ENCODE measurements at places on chromosomes 2 and 18. TPM values are rescaled to one million over a fixed set of nuclear protein-coding genes. Genes with fewer than 3 reads are reported as not detected.
A peak's percentile ranks its signal among the peaks of the same experiment; 100 is the strongest.

FAM237A gene
- not detected for polyA plus RNA-seq

- DNase-seq = peak; percentile 84
Measured at GRCh38 chr2:216690853-216691741, 4.3 kb downstream of the IGFBP5 start.

GRCh38 chr2:11945139-11946126, 199.0 kb downstream of the LPIN1 start:
- no peak for DNase-seq

GRCh38 chr2:33275689-33276444, 200.6 kb upstream of the RASGRP3 start:
- DNase-seq = peak; percentile 91

DNA sequence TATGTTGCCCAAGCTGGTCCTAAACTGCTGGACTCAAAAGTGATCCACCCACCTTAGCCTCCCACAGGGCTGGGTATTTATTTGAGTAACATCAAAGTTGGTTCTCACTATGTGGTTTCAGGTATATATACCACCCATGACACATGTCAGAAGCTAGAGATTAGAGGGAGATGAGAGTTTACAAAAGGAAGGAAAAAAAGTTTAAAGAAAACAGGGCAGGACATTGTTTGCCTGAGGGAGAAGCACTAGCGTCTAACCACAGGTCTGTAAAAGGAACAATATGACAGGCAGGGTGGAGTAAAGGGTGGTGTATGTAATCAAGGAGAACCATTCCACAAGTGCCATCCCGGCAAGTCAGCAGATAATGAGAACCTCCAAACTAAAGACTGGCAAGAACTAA, 8.5 kb downstream of the CEP76 start:
- DNase-seq = peak; percentile 36

DNA sequence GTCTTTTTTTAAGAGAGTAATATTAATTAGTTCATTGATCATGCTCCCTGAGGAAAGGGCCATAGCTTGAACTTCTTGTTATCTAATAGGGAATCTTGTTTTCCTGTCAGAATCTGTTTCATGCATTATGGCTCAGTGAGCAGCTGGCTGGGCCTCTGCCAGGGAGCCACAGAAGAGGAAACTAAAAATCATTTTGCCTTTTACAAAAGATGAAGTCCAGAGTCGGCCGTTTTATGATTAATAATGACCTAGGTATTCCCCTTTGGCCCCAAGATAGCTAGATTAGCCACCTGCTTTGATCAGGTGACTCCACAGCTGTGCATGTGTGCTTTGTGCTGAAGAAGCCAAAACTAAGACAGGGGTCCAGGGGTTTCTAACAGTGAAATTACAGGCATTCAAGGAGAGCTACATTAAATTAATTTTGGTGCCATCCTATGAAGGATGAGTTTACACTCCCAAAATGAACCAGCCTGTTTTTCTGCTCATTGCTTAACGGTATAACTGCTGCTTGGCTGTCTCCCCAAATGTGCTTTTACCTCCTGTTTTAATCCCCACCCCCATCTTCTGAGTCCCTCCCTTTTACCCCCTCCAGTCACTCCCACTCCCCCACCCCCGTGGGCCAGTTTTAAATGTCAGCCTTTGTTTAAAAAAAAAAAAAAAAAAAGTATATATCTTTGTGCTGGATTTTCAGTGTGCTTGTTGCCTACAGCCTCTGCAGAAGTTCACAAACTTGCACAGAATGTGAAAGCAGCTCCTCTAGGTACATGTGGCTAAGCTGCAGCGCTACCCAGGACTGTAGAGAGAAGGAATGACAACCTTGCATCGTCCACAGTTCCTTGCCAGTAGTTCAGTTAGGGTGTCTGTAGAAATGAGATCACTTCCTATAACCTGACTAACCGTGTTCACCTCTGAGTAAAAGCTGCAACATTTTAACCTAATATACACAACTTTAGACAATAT, 93.1 kb downstream of the CABLES1 start:
- peak; percentile 77 for DNase-seq

GRCh38 chr2:10885094-10885860, 26.5 kb upstream of the KCNF1 start:
- no peak for DNase-seq

DNA sequence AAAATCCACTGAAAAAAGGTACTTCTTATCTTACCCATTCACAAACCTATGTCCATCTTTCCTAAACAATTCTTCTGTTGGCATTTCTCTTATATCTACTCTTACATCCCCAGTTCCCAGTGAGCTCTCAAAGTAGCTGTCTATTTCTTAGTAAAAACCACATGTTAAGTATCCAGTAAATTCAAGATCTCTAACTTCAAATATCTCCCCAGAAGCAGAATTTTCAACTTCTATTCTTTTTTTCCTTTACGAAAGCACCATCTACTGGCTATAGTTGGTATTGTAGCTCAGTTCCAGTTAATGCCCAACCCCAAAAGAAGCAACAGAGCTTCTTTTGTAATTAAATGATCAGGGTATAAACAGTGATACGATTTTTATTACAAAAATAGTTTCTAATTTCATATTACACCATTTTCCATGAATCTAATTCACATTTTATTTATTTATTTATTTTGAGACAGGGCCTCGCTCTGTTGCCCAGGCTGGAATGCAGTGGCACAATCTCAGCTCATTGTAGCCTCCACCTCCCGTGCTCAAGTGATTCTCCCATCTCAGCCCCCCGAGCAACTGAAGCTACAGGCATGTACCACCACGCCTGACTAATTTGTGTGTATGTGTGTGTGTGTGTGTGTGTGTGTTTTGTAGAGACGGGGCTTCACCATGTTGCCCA, 28.5 kb downstream of the HRH4 start:
- DNase-seq = peak; percentile 55

DNA sequence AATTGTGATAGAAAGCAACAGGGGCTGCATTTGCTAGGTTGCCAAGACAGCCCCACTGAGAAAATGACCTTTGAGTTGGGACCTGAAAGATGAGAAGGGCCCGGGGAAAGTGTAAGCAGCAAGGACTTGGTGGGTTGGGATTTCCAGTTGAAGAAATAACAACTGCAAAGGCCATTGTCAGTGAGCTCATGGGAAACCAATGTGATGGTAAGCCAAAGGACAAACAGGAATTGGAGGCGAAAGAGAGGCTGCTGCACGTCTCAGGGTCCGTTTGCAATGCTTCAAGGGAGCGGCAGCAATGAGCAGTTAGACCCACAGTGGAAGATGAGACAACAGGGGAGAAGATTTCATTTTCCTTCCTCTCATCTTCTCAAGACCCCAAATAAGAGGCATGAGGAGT, 51.5 kb upstream of the RGPD4 start:
- DNase-seq = no peak

TWIST2 gene
- polyA plus RNA-seq = 85.2 TPM

GRCh38 chr2:204984518-204984917, 439.2 kb downstream of the PARD3B start:
- peak; percentile 15 for DNase-seq

- DNase-seq = no peak
Measured at GRCh38 chr2:79200762-79201161, 41.2 kb upstream of the REG3A start.

All from fibroblast of lung (primary cell).